ENCODE measurements at places on chromosomes 12 and 14.

GRCh38 chr14:68899033-68899603 is 80.0 kb downstream of the ACTN1 start:
- DNase-seq: no peak

DNA sequence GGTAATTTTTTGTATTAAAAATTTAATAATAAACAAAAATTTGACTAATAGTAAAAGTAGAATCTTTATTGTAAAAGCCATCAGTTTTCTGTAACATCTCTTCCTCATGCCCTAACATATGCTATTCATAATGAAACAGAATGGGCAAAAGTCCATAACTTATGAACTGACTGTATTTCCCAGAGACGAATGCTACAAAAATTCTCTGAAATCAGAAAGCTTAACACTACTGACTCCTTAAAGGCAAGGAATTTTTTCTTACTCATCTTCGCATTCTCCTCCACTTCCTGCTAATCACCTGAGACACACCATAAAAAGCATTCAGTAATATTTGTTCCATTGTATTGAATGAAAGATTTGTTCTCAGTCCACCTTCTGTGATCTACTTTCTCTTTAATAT is 17.6 kb downstream of the MON2 start:
- DNase-seq: no peak

DNA sequence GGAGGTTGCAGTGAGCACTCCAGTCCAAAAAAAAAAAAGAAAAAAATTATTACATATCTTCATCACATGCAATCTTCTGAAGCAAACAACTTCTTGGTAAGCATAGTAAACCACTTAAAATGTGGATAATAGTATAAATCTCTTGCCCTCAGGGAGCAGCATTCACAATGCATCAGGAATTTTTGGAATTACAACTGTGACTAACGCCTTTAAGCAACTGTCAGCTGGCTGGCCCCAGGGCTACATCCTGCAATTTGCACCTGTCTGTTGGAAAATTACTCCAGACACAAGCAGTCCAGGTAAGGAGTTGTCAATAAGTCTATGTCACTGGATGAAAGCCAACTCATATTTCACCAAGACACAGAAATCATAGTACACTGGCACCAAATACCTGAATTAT is 5.5 kb upstream of the SLC7A7 start:
- DNase-seq: no peak

GRCh38 chr14:45073231-45073879 is 10.6 kb upstream of the PRPF39 start:
- no peak for DNase-seq

Measured in brain (organoid and tissue), 16 donors.